ENCODE measurements at places on chromosomes 3 and 15.

- DNase-seq: no peak
These were observed 278.7 kb upstream of the SATB1 start for GRCh38 chr3:18703798-18704197.

GRCh38 chr3:1953536-1953935 lies 145.1 kb upstream of the CNTN4 start:
- DNase-seq: no peak

- no peak for DNase-seq
These were observed 50.8 kb upstream of the PIAS1 start for GRCh38 chr15:68003297-68003696.

GRCh38 chr3:74623261-74623836 lies 8.9 kb upstream of the CNTN3 start:
- DNase-seq: no peak

GRCh38 chr3:21750831-21751391 lies at the start of gene ZNF385D:
TSS of gene ZNF385D (minus strand) at chr3:21751210. CDS start at chr3:21750916, 294 bp downstream.
- no peak for DNase-seq
